ENCODE measurements at places on chromosomes 5 and 9.

GRCh38 chr9:37978983-37979382 is 75.1 kb upstream of the SLC25A51 start:
- DNase-seq, result no peak

DNA sequence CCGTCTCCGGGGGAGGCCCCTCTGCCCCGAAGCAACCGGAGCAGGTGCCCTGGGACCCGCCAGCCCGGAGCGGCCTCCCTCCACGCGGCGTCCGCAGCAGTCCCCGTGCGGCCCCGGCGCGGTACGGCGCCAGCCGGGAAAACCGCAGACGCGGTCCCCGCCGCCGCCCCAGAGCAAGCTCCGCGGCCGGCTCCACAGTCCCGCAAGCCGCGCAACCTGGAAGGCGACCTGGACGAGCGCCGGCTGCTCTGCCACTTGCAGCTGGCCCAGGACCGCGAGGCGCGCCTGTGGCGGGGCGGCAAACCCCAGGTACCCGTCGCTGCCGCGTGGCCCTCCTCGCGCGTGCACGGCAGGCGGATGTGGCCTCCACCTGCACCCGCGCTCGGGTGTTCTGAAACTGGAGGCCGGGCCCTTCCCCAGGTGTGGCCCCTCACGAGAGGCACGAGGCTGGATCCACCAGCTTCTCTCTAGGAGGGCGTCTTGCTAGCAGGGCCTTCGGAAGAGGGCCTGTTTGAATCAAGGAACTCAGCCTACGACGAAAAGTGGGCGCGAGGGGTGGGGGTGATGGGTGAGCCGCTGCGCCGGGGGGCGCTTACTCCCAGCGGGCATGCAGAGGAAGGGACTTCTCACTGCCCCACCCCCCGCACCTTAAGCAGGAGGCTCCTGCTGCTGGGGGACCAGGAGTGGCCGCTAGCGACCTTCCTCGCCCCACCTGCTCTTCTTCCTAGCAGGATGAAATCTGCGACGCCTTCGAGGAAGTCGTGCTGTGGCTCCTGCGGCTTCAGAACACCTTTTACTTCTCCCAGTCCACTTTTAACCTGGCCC is 602 bp downstream of the CCNI2 start:
- no peak for DNase-seq

- DNase-seq, result no peak
Observed at GRCh38 chr9:134359493-134360179, 33.4 kb downstream of the RXRA start.

GRCh38 chr5:14495301-14495700 is 86.3 kb upstream of the OTULINL start:
- no peak for DNase-seq

- DNase-seq, result no peak
Observed at GRCh38 chr5:178327931-178328711, 95.5 kb upstream of the PHYKPL start.

- no peak for DNase-seq
Observed at GRCh38 chr9:99563364-99563763, 258.3 kb upstream of the NR4A3 start.

Measured in DMS79 (cell line).